WTC11 (cell line): ENCODE measurements at places on chromosomes 5 and 9.

DNA sequence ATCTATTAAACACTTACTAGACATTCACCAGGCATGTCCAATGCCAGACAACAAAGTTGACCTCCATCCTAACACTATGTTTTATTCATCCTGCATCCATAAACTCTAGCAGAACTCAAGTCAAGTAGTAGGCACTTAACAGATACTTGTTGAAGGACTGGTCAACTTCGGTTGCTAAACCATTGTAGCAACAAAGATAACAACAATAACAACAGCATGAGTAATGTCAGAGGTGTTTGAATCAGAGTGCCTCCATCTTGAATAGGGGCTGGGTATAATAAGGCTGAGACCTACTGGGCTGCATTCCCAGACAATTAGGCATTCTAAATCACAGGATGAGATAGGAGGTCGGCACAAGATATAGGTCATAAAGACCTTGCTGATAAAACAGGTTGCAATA is 180.5 kb upstream of the ZNF462 start:
- DNase-seq: no peak

- no peak for DNase-seq
Measured at GRCh38 chr9:28120184-28120583, 546.9 kb upstream of the C9orf72 start.

- no peak for DNase-seq
Measured at GRCh38 chr9:17063535-17064135, 71.2 kb upstream of the CNTLN start.

- DNase-seq: no peak
Measured at GRCh38 chr9:93911136-93911745, 43.9 kb downstream of the BARX1 start.

GRCh38 chr5:33258553-33258952 is 182.2 kb upstream of the TARS1 start:
- no peak for DNase-seq

DNA sequence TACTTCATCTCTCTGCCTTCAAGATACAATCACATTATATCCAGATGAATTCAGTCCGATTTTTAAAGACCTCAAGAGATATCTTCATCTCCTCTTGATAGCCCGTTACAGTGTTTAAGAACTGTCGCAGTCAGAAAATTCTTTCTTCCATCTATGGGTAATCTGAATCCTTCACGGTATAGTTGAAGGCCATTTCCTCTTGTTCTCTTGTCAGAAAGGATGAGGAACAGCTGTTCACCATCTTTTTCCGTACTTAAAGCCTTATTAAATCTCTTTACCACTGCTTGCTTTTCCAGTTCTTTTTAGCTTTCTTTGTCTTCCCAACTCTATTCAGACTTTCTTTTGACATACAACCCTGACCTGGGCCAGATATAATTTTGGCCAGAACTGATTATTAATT is 121.8 kb downstream of the XRCC4 start:
- no peak for DNase-seq

DNA sequence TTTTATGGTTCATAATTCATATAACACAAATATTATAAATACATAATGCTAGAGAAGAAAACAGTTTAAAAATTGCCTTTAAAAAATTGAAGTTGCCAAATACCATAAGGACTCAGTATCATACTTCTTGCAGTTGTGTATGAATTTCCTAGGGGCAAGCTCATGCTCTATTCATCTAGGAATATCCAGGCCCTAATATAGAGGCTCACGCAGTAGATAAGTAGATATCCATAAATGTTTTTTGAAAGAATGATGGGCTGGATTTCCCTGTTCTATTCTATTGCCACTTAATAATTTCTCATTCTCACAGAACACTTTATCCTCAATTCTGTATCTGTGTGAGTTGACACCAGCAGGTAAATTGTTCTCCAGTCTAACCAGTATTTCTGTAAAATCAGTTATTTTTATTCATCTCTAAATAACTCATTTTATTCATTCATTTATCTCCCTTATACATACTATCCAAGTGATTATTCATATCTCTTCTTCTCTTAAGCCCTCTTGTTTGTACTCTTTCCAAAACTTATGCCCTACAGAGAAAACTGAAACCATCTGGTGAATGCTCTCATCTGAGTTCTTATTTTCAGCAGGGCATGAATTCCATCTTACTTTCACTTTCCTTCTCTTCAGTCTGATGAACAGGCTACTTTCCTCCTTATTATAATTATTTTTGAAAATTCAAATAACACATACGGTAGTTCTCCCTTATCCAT is 97.1 kb downstream of the SLC44A1 start:
- DNase-seq: no peak

- no peak for DNase-seq
Measured at GRCh38 chr5:1135696-1136525, 24.0 kb upstream of the SLC12A7 start.

DNA sequence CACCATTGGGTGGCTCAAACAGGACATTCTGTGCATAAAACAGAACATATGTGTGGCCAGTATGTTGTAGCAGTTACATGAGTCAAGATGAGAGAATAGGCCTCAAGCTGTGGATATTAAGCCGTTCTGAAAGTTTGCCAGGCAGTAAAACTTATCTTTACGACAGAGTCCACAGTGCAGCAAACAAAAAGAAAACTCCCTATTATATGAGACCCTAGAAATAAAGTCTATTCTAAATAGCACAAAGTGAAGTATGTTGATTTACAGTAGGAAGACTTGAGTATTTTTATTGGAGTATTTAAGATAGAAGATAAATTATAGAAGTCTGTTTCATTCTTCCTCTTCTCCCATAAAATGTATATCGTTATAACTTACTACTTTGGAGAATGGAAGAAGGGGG is 271.5 kb downstream of the ADGRV1 start:
- no peak for DNase-seq

GRCh38 chr5:116522356-116523136 is 52.1 kb downstream of the SEMA6A start:
- DNase-seq: no peak

- no peak for DNase-seq
Measured at GRCh38 chr9:124202447-124202971, 55.2 kb upstream of the NEK6 start.

GRCh38 chr5:3311433-3311832 is 284.2 kb upstream of the IRX1 start:
- no peak for DNase-seq

DNA sequence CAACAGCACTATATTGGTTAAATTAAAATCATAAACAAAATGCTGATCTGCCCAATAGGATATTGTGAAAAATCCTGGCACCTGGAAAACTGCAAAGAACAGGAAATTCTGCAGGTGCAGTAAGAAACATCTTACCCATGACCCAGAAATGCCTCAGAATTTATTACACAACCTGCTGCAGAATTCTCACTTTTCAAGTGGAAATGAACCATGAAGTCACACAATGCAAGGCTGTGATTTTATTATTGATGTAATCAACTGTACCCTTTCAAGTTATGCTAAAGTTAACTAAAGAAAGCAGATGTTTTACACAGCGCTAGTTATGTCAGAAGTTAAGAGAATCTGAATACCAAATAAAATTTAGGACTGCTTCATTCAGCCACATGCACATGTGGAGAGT is 6.0 kb downstream of the STRBP start:
- DNase-seq: no peak

DNA sequence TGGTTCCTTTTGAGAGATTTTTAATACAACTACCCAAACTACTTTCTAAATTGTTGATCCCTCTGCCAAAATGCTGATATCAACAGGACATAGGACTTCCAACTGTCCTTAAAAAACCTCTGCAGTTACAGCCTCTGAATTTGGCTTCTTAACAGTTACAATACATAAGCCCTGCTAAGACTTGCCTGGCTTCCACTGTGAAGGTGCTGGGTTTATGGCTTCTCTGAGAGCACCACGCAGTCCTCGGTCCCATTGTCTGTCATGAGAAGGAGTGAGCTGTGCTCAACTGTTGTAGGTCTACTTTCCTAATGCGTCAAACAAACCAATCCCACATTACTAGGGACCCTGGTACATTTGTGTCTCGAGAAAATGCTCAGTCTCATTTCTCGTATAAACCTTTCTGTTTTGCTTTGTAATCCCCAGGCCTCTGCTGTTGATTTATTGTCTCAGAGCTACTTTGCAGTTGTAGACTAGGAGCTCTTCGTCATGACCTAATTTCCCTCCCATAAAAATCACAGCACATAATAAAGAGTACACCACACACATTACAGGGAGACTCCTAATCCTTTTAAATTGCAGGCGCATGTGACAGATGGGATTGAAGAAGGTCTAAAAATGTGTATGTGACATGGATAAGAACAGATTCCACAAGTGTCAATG is 274.9 kb downstream of the NR3C1 start:
- no peak for DNase-seq

GRCh38 chr5:135975122-135975521 is 20.3 kb upstream of the LECT2 start:
- no peak for DNase-seq

GRCh38 chr5:68071282-68071632 is 144.3 kb upstream of the PIK3R1 start:
- DNase-seq: no peak

GRCh38 chr9:79279356-79279755 is 292.4 kb upstream of the TLE4 start:
- DNase-seq: no peak

GRCh38 chr5:39599721-39600431 is 175.1 kb upstream of the DAB2 start:
- no peak for DNase-seq

DNA sequence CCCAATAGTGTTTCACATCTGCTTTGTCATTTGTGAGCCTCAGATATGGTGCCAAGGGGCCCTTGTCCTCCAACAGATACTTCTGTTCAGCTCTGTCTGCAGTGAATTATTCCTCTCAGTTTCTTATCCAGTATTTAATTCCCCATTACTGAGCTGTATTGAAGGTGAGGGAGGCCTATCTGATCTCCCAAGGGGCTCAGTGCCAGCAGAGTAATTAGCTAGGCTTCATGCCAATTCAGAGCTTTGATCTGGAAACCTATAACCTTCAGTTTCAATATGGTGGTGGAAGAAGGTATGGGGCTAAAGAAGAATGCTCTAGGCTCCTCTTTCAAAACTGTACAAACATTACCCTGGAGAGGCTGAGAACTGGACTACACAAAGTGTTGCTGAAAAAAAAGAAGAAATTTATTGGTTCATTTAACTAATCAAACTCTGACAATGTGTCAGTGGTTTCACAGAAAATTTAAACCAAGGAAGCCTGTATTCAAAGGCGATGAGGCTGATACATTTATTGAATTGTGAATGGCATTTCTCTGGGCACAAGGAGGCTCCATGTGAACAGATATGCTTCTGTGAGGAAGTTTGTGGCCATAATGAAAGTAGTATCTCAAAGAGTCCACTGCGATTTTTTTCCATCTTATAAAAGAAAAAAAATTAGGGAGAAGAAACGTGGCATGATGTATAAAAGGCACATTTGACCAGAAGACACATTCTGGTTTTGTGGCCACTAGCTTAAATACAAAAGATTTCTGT is 397.8 kb downstream of the TLE4 start:
- DNase-seq: no peak

DNA sequence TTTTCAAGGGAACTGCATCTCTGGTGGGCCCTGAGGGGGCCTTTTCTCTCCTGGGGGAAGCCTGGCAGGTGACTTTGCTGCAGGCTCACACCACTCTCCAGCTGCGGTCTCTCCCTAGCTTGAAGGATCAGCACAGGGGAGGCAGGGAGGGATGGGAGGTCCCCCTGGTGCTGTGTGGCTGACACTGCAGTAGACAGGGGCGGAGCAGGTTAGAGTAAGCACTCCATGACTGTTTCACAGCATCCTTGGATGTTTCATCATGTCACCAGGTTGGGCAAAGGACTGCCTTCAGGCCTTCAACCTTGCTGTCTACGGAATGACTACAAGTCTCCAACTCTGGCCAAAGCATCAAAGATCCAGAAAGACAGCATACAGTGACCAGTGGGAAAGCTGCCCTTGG is 470.7 kb downstream of the CDK5RAP2 start:
- peak; percentile 78 for DNase-seq

GRCh38 chr5:167570431-167570830 is 721.0 kb upstream of the WWC1 start:
- no peak for DNase-seq

GRCh38 chr9:127991017-127991756 is 10.4 kb upstream of the EEIG1 start:
- no peak for DNase-seq

DNA sequence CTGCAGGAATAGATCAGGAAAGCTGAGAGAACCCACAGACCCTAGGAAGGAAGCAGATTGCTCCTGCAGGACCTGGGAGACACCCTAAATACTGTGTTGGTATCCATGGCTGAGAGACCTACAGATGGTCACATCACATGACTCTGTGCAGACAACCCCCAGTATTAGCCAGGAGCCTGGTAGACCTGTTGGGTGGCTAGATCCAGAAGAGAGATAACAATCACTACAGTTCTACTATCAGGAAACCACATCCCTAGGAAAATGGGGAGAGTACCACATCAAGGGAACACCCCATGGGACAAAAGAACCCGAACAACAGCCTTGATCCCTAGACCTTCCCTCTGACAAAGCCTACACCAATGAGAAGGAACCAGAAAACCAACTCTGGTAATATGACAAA is 24.2 kb upstream of the MELK start:
- no peak for DNase-seq

DNA sequence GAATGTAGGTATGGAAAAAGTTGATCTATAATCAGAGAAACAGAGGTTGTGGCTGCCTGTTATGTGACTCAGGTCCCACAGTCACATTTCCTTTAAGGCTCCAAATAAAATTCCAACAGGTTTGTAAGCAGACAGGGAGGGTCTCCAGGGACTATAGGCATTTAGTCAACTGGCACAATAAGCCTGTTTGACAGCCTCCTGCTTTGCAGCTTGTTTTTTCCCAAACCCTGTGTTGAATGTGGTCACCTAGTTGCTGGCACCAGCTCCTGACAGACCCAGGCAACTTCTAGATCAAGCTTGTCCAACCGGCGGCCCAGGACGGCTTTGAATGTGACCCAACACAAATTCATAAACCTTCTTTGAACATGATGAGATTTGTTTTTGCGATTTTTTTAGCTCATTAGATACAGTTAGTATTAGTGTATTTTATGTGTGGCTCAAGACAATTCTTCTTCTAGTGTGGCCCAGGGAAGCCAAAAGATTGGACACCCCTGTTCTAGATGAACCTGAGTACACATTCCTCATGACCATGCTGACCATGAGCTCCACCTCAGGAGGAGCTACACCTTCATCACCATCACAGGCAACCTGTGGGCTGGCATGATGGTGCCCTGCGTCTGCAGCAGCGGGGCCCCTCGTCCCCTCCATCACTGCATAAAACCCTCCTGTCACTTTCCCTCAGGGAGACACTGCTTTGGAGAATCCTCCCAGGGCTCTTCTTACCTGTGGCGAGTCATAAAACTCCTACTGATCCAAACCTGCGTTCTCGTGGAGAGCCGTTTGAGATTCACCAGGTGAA is 15.7 kb upstream of the GRHPR start:
- no peak for DNase-seq
